Amniotic epithelial cell (primary cell): ENCODE measurements at places on chromosomes 12 and 14.

- DNase-seq, result no peak
Measured at GRCh38 chr12:49033611-49034285, 15.2 kb upstream of the PRKAG1 start.

DNA sequence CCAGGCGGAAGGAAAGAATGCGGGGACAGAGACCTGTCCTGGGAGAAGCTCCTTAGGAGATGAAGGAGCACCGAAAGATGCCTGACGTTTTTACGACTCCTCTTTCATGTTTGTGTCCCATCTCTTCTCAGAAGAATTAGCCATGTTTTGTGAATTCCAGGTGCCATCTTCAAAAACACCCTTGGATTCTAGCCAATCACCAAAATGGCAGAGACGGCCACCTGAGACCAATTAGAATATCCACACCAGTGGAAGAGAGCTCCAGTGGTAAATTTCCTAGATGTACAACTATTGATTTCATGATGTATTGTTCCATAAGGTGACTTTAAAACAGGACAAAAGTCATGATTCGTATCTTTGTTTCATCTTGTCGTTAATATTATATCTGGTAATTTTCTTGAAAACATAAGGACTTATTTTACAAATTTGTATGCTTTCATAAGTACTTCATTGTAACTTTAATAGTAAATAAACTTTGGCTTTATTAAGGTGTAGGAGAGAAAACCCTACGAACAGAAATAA is 62.3 kb upstream of the NUDT4 start:
- no peak for DNase-seq

GRCh38 chr12:46446645-46447044 is 74.1 kb upstream of the SLC38A2 start:
- no peak for DNase-seq

- DNase-seq, result peak; percentile 32
Measured at GRCh38 chr12:1510056-1510812, 84.1 kb downstream of the FBXL14 start.

DNA sequence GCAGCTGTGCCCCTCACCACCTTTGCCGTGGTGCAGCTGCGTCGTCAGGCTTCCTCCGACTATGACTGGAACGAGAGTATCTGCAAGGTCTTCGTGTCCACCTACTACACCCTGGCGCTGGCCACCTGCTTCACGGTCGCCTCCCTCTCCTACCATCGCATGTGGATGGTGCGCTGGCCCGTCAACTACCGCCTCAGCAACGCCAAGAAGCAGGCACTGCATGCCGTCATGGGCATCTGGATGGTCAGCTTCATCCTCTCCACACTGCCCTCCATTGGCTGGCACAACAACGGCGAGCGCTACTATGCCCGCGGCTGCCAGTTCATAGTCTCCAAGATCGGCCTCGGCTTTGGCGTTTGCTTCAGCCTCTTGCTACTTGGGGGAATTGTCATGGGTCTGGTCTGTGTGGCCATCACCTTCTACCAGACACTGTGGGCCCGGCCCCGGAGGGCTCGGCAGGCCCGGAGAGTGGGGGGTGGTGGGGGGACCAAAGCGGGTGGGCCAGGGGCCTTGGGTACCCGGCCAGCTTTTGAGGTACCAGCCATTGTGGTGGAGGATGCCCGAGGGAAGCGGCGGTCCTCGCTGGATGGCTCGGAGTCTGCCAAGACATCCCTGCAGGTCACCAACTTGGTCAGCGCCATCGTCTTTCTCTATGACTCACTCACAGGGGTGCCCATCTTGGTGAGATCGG is 2.6 kb downstream of the GPR162 start:
- no peak for DNase-seq

- DNase-seq, result no peak
Measured at GRCh38 chr12:121533394-121534090, 47.3 kb downstream of the KDM2B start.
